ENCODE measurements at places on chromosomes 13 and 19.

- no peaks in the 10 kb centered on the region for H3K4me1 ChIP-seq
- no peak for DNase-seq
- H3K27ac ChIP-seq: no peak overlapping the region
- H3K36me3 ChIP-seq: no peaks in the 10 kb centered on the region
Measured at GRCh38 chr13:33793726-33794125, 24.2 kb upstream of the RFC3 start.

GRCh38 chr13:40172878-40173277 is 493.6 kb downstream of the FOXO1 start:
- H3K4me1 ChIP-seq: no peaks in the 10 kb centered on the region
- H3K36me3 ChIP-seq: no peaks in the 10 kb centered on the region
- H3K27ac ChIP-seq: no peak overlapping the region
- no peak overlapping the region for H3K4me3 ChIP-seq

DNA sequence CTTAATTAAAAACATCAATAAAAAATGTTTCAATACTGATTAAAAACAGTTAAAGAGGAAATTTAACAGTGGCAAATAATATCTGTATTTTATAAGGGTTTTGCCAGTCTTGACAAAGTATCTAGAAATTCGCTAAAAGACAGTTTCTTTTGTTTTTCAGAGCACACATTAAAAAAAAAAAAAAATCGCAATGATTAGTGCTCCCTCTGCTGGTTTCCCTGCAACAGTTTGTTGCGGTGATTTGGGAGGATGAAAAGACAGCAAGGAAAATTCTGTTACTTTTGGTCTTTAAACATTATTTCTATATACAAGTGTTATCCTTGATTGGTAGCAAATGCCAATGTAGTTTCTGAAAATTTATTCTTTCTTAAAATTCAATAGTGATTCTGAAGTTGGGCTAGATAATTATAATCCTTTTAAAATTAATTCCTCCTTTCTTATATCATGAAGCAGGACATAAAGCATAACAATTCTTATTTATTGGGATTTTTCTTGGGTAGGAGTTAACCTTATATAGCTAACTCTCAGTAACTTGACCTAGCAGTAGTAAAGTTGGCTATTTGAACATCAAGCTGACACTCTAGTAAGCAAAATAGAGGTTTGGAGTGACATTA is 23.1 kb upstream of the SPRY2 start:
- H3K4me1 ChIP-seq: peaks cover 18% of the 10 kb centered on the region
- peaks cover 4% of the 10 kb centered on the region for H3K27me3 ChIP-seq
- no peak overlapping the region for H3K4me3 ChIP-seq

DNA sequence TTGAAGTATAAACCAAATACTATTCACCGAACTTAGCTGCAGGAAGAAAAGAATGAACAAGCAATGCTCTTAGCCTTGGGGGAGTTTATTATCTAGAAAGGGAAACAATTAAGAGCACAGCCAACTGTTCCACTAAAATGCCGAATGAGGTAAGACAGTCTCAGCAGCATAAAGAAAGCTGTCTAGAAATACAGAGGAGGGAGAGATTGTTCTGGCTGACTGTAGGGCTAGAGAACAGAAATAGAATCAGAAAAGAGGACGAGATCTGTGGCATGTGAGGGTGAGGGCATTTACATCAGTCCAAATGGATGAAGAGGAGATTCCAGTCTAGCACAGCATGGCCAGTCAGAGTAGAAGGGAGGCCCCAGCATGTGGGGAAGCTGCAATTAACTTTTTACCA is 56.8 kb upstream of the TNFRSF19 start:
- DNase-seq: no peak
- peaks cover 6% of the 10 kb centered on the region for H3K4me1 ChIP-seq
- H3K36me3 ChIP-seq: no peaks in the 10 kb centered on the region
- no peak overlapping the region for H3K4me3 ChIP-seq
- peaks cover 3% of the 10 kb centered on the region for H3K27me3 ChIP-seq
- H3K27ac ChIP-seq: no peak overlapping the region

GRCh38 chr13:113974304-113975281 is 717 bp upstream of the C13orf46 start:
- H3K27ac ChIP-seq: no peak overlapping the region
- peaks cover 28% of the 10 kb centered on the region for H3K36me3 ChIP-seq
- no peak for DNase-seq

DNA sequence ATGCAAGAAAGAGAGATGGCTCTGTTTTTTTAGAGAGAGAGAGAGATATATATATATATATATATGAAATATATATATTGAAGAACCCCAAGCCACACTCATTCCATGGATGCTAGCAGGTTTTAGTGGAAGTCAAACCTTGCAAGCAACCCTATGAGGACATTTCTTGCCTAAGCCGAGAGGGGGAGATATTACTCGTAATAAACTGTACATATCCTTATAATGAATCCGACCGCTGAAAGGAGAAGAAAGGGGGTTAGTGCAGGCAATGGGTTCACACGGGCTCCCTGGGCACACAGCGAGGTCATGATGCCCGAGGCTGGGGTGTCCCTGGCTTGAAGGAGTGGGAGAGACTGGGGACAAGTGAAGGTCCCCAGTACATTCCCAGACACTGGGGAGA is 78.3 kb downstream of the IER2 start:
- no peaks in the 10 kb centered on the region for H3K4me1 ChIP-seq
- no peaks in the 10 kb centered on the region for H3K27me3 ChIP-seq
- no peak overlapping the region for H3K4me3 ChIP-seq
- peaks cover 6% of the 10 kb centered on the region for H3K36me3 ChIP-seq

- no peak overlapping the region for H3K27ac ChIP-seq
- H3K4me3 ChIP-seq: no peak overlapping the region
- H3K27me3 ChIP-seq: peaks cover 1% of the 10 kb centered on the region
- no peak for DNase-seq
Measured at GRCh38 chr13:97658556-97658955, 224.6 kb downstream of the RAP2A start.

- no peak for DNase-seq
- no peaks in the 10 kb centered on the region for H3K27me3 ChIP-seq
- H3K27ac ChIP-seq: no peak overlapping the region
- H3K4me3 ChIP-seq: no peak overlapping the region
Measured at GRCh38 chr13:84670245-84670644, 788.0 kb upstream of the SLITRK1 start.

- H3K36me3 ChIP-seq: no peaks in the 10 kb centered on the region
- H3K4me1 ChIP-seq: peaks cover 2% of the 10 kb centered on the region
- DNase-seq: no peak
- no peak overlapping the region for H3K4me3 ChIP-seq
- no peak overlapping the region for H3K27ac ChIP-seq
Measured at GRCh38 chr13:75421133-75421532, 60.8 kb downstream of the TBC1D4 start.

DNA sequence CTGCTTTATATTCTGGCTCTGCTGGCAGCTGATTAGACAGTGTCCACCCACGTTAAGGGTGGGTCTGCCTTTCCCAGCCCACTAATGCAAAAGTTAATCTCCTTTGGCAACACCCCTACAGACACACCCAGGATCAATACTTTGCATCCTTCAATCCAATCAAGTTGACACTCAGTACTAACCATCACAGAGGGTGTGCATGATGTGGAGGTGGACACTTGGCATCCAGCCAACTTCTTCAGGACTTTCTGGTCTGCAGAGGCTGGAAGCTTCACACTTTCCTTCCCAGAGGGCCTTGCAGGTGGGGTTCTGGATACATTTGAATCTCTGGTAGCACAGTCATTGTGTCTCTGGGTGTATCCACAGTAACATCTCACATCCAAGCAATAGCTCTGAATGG is 18.9 kb upstream of the IGFL1 start:
- H3K27ac ChIP-seq: no peak overlapping the region
- no peak overlapping the region for H3K4me3 ChIP-seq
- peaks cover 25% of the 10 kb centered on the region for H3K4me1 ChIP-seq

DNA sequence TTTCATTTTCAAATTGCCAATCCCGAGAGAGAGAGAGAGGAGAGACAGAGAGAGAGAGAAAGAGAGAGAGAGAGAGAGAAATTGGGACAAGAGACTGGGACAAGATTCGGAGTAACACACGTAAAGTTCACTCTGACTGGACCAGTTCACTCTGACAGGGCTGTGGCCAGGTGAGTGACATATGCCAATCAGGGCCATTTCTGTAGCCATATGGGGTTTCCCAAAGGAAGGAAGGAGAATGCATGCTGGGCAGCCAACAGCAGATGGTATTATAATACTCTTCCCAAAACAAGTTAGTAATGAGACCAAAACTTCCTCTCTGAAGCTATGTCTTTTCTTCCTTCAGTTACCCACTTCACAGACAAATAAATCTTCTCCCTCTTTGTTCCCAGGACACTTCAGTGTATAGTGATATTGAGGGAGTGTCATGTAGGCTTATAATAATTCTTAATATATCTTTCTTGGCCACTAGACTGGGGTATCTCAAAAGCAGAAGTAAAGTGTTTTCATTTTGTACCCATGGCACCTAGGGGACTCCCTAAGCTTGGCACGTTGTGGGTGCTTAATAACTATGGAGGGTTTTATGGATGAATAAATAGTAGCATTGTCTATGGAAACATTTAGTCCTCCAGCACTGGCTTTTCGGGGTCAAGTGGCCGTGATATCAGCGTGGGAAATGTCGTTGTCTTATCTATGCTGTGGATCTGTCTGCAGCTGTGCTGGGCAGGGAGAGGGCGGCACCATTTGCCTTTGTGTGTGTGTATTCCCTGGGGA is 51.6 kb downstream of the SERP2 start:
- no peak for DNase-seq
- no peaks in the 10 kb centered on the region for H3K36me3 ChIP-seq
- H3K27me3 ChIP-seq: peaks cover 7% of the 10 kb centered on the region
- no peak overlapping the region for H3K4me3 ChIP-seq
- H3K27ac ChIP-seq: no peak overlapping the region

GRCh38 chr19:16611121-16611520 is 16.9 kb downstream of the MED26 start:
- H3K36me3 ChIP-seq: peaks cover 5% of the 10 kb centered on the region
- no peak overlapping the region for H3K27ac ChIP-seq
- H3K4me3 ChIP-seq: no peak overlapping the region
- peaks cover 23% of the 10 kb centered on the region for H3K4me1 ChIP-seq

DNA sequence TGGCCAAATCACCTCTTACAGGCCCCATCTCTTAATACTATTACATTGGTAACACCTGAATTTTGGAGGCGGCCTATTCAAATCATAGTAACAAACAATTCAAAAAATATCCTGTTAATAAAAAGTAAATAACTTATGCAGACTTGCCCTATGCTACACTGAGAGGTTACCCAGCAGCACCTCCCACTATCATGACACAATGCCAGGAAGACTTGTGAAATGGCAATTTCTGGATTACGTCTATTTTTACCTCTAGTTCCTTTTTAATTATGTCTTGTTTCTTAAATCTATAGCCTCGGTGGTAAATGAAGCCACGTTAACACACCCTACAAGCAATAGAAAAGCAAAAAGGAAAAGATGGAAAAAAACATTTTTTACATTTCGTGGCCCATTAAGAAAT is 6.2 kb upstream of the DZIP1 start:
- no peak overlapping the region for H3K27ac ChIP-seq
- H3K27me3 ChIP-seq: no peaks in the 10 kb centered on the region
- no peak for DNase-seq
- no peaks in the 10 kb centered on the region for H3K36me3 ChIP-seq
- no peak overlapping the region for H3K4me3 ChIP-seq

GRCh38 chr19:38284422-38284821 is 19.6 kb upstream of the C19orf33 start:
- no peak overlapping the region for H3K4me3 ChIP-seq
- peaks cover 5% of the 10 kb centered on the region for H3K36me3 ChIP-seq
- no peaks in the 10 kb centered on the region for H3K27me3 ChIP-seq
- DNase-seq: no peak
- peaks cover 11% of the 10 kb centered on the region for H3K4me1 ChIP-seq

GRCh38 chr19:34974646-34975045 is 10.6 kb upstream of the ZNF792 start:
- H3K36me3 ChIP-seq: peaks cover 26% of the 10 kb centered on the region
- no peak overlapping the region for H3K4me3 ChIP-seq
- H3K27ac ChIP-seq: peak overlapping the region; percentile 7
- peaks cover 11% of the 10 kb centered on the region for H3K4me1 ChIP-seq
- peaks cover 4% of the 10 kb centered on the region for H3K27me3 ChIP-seq

DNA sequence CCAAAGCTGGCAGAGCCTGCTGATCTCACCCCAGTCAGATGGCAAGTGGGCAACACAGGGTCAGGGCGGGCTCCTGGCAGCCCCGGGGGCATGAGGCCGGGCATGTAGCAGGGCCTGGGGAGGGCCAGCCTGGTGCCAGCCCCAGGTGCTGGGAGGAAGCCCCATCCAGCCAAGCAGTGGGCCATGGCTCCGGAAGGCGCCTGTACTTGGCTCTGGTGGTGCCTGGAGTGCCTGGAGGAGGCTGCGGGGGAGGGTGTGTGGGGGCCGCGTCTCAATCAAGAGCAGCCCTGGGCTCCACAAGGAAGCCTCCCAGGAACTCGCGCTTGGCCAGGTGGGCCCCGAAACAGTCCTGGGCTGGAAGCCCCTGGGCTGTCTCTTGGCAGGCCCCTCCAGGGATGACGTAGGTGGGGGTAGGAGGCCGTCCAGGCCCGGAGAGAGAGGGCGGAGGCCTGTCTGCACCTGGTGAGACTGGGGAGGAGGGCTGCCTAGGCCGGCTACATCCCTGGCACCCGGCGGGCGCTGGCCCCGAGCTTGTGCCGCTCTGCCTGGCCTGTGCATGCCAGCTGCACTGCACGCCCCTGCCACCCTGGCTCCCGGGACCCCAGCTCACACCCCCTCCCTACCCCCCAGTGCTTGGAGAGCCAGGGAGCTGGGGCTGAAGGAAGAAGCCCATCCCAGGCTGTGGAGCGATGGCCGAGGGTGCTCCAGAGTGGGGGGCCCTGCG is 45.9 kb downstream of the COMP start:
- peaks cover 3% of the 10 kb centered on the region for H3K27me3 ChIP-seq
- H3K4me1 ChIP-seq: peaks cover 6% of the 10 kb centered on the region
- no peak overlapping the region for H3K4me3 ChIP-seq
- no peak for DNase-seq

DNA sequence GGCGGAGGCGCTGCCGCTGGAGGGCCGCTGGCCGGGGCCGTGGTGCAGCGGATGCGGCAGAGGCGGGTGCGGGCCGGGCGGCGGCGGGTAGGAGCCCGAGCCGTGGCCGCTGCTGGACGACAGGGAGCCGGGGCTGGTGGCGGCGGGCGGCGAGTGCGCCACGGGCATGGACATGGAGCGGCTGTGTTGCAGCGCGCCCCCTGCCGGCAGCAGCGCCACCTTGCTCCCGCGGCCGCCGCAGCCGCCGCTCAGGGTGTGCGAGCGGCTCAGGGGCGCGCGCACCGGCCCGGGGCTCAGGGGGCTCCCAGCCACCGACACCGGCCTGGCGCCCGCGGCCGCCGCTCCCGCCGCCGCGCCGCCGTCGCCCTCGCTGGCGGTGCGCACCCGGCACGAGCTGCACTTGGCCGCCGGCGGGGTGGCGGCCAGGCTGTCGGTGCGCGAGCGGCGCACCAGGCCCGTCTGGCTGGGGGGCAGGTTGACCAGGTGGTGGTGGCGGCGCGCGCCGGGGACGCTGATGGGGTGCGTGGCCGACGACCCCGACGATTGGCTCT is 1.7 kb downstream of the IRS2 start:
- H3K4me3 ChIP-seq: peak overlapping the region; percentile 87
- peak; percentile 92 for DNase-seq
- peaks cover 5% of the 10 kb centered on the region for H3K36me3 ChIP-seq
- H3K4me1 ChIP-seq: peaks cover 14% of the 10 kb centered on the region
- H3K27me3 ChIP-seq: peaks cover 7% of the 10 kb centered on the region

- H3K4me1 ChIP-seq: peaks cover 22% of the 10 kb centered on the region
- DNase-seq: peak; percentile 18
- no peak overlapping the region for H3K27ac ChIP-seq
- peaks cover 17% of the 10 kb centered on the region for H3K36me3 ChIP-seq
- peak overlapping the region; percentile 52 for H3K4me3 ChIP-seq
Measured at GRCh38 chr13:49220856-49221589, 885 bp downstream of the MLNR start.

All from endothelial cell (in vitro differentiated cells).